Brain pericyte (primary cell): ENCODE measurements at places on chromosomes 7 and 10.

DNA sequence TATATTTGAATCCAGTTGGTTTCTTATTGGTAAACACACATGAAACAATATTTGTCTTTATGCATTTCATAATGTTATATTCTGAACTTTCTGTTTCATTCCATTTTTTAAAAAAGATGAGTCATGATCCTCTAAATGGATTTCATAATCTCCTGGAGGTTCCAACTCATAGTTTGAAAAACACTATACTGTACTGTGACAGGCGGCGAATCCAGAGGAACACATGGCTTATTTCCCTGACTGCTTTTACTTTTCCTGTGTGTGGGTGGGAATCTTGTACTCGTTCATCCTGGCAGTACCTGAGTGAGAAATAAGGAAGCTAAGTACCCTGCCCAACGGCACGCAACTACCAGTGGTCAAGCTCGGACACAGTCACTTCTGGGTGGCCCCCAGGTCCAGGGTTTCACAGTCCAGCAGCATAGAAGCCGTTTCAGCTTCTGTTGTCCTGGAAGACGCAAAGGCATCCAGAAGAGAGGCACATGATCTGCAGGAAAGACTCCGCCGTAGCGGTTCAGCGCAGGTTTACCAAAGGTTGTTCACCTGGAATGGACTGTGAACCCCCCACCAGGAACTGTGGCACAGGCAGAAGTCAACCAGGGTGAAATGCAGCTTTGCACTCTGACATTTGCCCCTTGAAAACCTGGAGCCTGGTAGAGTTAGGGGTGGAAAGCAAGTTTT is 117.7 kb downstream of the CCNY start:
- DNase-seq: no peak

- DNase-seq: no peak
Observed at GRCh38 chr10:121481180-121481579, 117.1 kb downstream of the FGFR2 start.

- DNase-seq: no peak
Observed at GRCh38 chr10:108443636-108444035, 1279.1 kb upstream of the SORCS1 start.

GRCh38 chr7:92631067-92631849 is 41.1 kb upstream of the FAM133B start:
- DNase-seq: no peak

- no peak for DNase-seq
Observed at GRCh38 chr7:12350971-12351370, 52.7 kb downstream of the VWDE start.

GRCh38 chr7:99290980-99291607 is 18.5 kb downstream of the MYH16 start:
- DNase-seq: no peak

DNA sequence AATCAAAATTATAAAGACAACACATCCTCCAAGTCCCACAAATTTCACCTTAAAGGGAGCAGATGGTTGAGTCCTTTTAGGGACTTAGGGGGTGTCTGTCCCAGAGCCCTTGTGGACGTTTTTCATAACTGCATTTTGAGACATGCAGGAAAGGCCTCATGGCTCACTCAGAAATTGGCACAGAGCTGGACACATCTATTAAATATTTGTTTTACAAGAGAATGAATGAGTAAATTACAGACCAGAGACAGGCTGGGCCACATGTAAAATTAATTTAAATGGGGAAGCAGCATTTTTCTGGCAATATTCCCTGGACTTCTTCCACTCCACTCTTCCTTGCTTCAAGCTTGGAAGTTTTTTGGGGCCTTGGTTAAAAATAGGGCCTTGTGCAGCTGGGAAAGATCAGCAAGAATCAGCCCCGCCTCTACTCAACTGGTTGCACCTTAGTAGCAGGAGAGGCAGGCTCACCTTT is 20.0 kb downstream of the LAMB1 start:
- DNase-seq: no peak

- no peak for DNase-seq
Observed at GRCh38 chr10:80150172-80150571, 17.6 kb downstream of the PLAC9 start.

DNA sequence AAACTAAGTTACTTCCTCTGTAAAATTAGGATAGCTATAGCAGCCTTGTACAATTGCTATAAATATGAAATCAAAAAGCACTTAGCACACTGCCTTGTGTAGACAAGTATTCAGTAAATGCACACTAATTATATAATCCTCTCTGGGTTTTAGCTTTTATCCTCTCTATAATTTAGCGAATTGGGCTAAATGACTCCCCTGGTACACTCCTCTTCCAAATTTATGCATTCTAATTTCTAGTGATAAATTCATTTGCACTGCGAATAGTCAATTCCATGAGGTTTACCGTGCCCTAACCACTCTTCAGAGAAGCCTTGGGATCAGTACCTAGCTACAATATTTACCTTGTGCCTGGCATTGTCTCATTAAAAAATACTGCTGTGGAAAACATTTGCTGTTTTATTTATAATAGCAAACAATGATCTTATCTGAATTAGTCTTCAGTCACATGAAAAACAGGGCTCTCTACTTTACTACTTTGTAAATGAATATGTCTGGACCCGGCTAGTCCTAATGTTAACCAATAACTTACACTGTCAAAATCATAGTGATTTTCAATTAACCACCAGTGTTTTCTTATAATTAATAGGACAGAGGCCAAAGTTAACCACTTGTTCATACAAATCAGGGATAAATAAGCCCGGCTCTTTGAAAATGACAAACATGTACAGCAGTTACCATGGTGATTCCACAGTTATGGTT is 577.9 kb downstream of the IPMK start:
- DNase-seq: no peak

DNA sequence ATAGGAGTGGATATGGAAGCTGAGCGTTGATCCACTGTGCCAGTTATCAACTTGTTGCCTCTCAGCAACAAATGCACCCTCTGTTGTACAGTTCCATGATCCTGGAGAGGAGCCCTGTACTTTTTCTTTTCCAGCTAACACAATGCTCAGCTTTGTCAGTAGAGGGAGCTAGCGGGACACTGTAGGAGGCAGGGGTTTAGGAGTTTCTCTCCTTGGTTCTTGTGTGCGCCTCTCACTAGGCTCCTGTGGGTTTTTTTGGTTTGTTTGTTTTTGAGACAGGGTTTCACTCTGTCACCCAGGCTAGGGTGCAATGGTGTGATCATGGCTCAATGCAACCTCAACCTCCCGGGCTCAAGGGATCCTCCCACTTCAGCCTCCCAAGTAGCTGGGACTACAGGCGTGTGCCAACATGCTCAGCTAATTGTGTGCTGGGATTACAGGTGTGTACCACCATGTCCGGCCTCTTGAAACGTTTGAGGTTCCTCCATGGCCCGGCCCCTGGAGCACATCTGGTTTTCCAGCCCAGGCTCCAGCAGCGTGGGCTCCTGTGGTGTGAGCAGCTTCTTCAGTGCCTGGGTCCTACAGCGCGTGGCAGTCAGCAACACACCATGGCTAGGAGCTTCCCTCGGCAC is 12.0 kb upstream of the MARVELD1 start:
- DNase-seq: peak; percentile 52

GRCh38 chr10:73253225-73253555 is 746 bp upstream of the MRPS16 start:
- no peak for DNase-seq

DNA sequence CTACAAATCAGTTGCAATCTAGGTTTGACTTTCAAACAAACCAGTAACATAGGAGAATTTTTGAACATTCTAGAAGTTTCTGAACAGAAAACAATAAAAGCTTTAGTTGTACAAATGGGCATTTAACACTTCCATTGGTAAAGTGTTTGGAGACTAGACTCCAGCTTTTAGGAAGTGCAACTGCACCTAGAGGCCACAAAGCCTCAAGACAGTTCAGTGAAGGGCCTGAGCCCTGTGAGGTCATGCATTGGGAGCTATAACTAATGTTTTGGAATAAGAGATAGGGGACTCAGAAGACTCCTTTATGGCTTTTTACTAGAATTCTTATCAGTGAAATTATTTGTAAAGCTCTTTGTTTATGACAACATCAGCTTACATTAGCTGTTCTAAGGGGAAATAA is 3.0 kb upstream of the EPHB6 start:
- no peak for DNase-seq

DNA sequence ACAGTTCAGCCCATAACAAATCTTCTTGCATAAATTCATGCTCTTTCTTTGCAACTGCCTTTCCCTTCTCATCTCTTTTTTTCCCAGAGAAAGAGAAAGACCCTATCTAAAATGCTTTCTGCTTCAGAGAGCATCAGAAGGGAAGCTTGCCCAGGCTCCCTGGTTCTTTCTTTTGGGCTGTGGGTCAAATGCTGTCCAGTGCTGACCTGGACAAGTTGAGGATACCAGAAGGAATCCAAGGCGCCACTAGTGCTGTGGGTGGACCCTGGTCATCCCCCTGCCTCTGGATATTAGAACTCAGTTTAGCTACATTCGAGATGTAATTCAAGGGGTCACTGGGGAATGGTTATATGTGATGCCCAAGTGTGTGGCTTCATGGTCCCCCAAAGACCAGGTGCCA is 411.6 kb downstream of the RPS24 start:
- no peak for DNase-seq

DNA sequence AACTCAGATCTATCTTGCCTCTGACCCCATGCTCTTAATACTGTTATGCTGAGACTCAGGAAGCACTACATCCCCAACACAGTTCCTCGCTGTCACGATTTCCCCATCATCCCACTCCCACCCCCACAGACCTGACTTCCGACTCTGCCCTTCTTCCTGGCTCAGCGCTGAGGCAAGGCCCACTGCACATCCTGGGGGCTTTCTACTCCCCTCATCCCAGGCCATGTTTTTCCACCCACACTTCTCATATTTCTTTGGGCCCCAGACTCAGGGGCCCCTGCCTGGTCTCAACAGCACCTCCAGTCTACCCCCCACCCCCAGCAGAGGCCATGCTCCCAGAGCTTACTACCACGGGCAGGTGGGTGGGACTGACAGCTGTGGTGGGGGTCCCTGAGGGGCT is 7.7 kb upstream of the NDST2 start:
- DNase-seq: no peak

- DNase-seq: no peak
Observed at GRCh38 chr10:111836571-111836970, 347.0 kb downstream of the GPAM start.

DNA sequence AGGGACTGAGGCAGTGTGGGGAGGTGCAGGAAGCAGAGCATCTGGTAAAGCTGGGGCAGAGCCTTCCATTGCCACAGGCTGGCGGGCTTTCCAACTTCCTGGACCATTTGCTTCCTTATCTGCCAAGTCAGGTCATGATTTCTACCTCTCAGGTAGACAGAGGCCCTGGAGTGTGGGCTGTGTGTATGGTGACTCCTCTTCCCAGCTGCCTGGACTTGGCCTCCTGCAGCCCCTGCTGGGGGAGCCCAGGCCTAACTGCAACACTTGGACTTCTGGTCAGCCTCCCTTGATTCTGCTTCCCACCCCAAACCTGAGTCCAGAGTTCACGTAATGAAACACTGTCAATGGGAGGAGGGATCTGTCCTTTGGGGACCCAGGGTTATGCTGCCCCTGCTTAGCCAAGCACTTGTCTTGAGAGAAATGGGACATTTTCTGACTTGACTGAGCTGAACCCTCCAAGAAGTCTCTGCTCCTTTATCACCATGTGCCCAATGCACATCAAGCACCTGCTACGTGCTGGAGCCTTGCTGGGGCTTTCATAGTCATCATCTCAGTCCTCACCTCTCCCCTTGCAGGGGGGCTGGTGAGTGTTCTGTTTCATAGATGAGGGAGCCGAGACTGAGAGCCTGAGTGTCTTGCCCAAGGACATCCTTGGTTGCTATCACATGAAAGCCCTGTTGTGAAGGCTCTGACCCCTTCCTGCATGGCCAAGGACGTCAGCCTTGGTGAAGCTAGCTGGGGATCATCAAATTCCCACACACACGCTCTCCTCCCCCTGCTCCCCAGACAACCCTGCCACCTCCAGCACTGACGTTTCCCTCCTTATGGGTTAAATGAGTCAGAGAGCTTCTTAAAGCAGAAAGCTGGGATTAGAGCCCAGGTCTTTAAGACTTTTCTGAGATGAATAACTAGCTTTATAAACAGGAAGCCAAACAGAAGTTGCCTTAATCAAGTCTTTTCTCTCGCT is 3.4 kb downstream of the CLEC2L start:
- DNase-seq: no peak

DNA sequence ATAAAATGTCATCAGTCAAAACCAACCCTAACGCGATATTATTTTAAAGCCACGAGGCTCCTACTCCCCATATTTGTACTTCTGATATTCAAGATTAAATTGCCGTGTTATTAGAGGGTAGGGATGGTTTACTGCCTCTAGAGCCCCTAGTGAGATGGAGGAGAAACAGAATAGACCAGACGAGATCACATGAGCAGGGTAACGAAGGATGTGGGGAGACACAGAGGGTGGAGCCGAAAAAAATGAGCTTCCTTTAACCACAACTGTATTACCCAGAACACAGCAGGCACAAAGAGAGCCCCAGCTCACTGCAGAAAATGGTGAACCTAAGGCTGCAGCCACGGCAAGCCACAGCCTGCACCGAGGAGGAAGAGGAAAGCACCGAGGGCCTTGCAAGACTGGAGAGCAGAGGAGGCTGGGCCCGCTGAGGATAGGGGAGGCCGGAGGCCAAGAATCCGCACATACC is 14.3 kb downstream of the ZC3HAV1 start:
- DNase-seq: no peak

DNA sequence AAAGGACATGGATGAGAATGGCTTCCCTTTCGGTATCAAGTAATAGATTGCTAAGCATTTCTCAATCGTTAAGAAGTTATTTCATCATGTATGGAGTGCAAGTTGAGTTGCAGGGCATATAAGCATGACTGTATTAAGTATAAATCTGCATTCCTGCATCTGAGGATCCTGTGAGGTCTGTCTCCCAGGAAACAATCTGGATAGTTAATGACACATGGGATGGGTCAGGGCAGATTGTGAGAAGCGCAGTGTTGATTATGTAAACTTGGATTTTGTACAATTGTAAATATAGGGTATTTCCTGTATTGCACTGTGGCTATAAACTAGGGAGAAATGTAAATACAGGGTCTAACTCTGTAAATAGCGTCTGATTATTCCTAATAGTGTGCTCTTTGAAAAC is 102.6 kb downstream of the PLXDC2 start:
- no peak for DNase-seq

GRCh38 chr10:36534471-36535002 is 590.9 kb upstream of the ANKRD30A start:
- DNase-seq: peak; percentile 88

GRCh38 chr10:131094527-131095312 is 216.8 kb downstream of the TCERG1L start:
- no peak for DNase-seq

- no peak for DNase-seq
Observed at GRCh38 chr7:106774768-106775551, 90.1 kb upstream of the PIK3CG start.

- no peak for DNase-seq
Observed at GRCh38 chr10:110972231-110973134, 53.1 kb downstream of the SHOC2 start.

- DNase-seq: no peak
Observed at GRCh38 chr7:158976468-158976848, 120.1 kb downstream of the DYNC2I1 start.

DNA sequence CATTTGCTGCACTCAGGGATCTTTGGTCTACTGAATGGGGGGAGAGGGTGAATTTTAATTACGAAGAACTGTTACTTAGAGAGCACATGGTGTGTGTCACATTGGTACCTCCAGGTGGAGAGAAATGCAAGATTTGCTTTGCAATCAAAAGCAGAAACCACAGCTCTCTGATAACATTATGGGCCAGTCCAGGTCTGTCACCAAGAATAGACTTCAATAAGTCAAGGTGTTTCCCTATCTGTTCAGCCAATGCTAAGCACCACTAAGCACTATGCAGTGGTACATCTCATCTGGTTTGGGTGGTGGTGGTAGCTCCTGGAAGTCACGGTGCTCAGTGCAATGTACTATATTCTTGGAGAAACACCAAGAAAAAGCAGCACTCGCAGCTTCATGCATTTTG is 119.6 kb upstream of the AFAP1L2 start:
- no peak for DNase-seq
